ENCODE measurements at places on chromosomes 13 and 19.

DNA sequence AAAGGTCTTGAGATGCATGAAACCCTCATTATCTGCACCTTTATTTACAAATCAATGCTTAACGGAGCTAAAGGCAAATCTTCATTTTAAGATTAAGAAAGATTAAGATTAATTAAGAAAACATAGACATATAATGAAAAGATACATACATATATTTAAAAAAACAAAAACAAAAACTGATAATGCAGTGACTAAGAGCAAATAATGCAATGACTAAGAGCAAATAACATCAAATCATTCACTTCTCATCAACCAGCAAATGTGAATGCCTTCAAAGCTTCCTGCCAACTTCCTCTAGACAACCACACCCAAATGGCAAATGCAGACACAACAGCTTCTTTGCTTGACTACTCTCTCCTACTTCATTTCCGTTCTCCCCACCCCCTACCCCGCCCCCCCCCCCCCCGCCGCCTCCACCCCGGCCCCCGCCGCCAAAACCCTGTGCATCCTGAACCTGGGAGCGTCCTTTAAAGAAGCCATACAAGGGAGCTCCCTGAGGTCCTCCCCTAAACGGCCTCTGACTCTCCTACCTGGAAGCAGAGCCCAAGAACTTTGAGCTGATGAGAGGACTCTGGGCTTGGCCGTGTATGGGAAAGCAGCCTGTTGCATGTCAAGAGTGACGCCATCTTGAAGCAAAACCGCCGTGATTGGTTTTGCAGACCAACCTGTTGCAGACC, 24.5 kb downstream of the TEX101 start:
- no peak for DNase-seq

DNA sequence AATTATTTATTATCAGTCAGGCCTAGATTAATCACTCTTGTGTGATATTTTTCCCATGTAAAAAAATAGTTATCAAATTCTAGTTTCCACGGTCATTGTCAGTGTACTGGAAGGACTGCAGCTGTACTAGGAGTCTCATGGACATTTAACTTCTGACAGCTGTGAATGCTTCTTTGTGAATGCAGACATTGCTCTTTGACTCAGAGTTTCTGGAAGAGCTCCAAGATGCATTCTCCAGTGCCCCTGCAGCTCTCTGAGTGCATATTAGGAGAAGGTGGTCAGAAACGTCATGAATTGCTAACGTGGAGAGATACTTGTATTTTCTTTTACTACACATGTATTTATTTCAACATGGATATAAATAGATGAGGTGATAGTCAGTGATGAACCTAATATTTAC, 9.7 kb upstream of the SLITRK5 start:
- DNase-seq = peak; percentile 80

GRCh38 chr19:10724573-10725071, 6.7 kb downstream of the DNM2 start:
- no peak for DNase-seq

DNA sequence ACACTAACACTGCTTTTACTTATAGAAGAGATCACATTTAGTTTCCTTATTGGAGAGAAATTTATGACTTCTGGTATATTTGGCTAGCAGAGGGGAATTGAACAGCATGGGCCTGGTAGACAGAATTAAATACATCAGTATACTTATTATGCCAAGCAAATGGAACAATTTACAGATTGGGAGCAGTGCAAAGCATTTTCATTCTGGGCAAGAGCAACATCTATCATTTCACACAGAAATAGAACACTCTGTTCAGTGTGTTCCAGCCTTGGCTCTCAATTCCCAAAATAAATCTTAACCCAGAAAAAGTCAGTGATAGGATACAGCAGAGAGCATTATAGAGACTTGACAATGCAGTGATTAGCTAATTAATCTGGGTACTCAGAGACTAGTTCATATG, 604.0 kb upstream of the SLITRK6 start:
- DNase-seq = no peak

DNA sequence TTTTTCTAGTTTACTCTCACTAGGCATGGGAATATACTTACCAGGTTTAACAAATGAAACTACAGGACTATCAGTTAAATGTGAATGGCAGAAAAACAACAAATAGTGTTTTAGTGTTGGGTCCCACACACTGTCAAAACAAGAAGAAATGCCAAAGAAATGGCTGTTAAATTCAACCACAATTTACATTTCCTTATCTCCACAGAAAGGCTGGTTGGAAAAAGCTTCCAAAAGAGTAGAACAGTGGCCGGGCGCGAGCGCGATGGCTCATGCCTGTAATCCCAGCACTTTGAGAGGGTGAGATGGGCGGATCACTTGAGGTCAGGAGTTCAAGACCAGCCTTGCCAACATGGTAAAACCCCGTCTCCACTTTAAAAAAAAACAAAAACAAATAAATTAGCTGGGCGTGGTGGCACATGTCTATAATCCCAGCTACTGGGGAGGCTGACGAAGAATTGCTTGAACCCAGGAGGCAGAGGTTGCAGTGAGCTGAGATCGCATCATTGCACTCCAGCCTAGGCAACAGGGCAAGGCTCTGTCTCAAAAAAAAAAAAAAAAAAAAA, 66.5 kb downstream of the SERP2 start:
- DNase-seq = no peak

- no peak for DNase-seq
These were observed 50.5 kb downstream of the STARD13 start for GRCh38 chr13:33235078-33235477.

DNA sequence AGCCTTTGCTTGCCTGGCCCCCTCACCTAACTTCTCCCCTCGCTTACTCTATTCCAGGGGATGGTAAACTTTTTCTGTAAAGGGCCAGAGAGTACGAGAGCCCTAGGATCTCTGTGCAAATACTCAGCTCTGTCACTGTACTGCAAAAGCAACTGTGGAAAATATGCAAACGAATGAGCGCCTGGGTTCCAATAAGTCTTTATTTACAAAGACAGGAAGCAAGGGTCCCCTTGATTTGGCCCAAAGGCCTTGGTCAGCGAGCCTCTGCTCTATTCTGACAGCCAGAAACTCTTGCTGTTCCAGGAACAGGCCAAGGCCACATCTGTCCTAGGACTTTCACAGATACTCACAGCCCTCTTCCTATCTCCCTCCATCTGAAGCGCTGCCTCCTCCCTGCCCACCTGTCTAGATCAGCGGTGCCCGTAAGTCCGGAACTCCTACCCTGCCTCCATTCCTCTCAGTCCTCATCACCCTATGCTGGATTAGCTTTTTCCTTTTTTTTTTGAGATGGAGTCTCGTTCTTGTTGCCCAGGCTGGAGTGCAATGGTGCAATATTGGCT, 37.3 kb downstream of the OPA3 start:
- no peak for DNase-seq

DNA sequence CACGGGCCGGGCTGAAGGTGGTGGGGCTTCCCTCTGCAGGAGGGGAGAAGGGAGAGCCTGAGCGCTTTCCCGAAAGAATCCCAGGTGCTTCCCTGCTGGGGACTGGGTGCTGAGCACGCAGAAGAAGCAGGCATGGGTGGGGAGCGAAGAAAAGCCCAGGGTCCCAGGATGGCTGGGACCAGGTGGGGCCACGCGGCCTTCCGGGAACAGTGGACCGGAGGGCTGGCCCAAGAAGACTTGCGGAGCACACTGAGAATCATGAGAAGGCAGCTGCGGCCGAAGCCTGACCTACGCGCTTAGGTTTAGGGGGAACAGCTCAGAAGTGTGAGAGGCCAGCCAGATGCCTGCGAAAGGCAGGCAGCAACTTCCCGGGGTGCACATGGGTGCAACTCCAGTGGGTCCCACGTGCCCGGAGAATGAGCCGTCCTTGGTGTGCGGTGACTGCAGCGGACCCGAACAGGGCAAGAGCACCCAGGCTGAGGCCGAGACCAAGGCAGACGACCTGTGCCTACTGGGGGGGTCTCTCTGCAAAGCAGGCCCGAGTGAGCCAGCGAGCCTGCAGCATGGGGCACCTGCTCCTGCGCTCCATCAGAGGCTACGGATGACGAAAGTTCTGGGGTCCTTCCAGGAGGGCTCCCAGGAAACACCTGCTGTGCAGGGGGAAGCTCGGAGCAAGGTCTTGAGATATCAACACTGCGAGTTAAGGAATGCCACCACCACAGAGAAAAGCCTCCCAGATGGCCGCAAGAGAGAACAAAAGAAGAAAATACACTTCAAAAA, 52.4 kb downstream of the MLLT1 start:
- no peak for DNase-seq

- no peak for DNase-seq
These were observed 24.3 kb downstream of the TMEM255B start for GRCh38 chr13:113783200-113783881.

GRCh38 chr13:27796544-27797227, 4.4 kb downstream of the GSX1 start:
- no peak for DNase-seq

- DNase-seq = no peak
These were observed 7.0 kb downstream of the DCAF15 start for GRCh38 chr19:13959141-13959961.

GRCh38 chr13:79108914-79109643, 297.0 kb downstream of the RBM26 start:
- no peak for DNase-seq

All from astrocyte of the cerebellum (primary cell).